ENCODE measurements at places on chromosomes 2 and 18.

GRCh38 chr18:60599267-60599666 is 226.7 kb upstream of the MC4R start:
- no peak for DNase-seq

DNA sequence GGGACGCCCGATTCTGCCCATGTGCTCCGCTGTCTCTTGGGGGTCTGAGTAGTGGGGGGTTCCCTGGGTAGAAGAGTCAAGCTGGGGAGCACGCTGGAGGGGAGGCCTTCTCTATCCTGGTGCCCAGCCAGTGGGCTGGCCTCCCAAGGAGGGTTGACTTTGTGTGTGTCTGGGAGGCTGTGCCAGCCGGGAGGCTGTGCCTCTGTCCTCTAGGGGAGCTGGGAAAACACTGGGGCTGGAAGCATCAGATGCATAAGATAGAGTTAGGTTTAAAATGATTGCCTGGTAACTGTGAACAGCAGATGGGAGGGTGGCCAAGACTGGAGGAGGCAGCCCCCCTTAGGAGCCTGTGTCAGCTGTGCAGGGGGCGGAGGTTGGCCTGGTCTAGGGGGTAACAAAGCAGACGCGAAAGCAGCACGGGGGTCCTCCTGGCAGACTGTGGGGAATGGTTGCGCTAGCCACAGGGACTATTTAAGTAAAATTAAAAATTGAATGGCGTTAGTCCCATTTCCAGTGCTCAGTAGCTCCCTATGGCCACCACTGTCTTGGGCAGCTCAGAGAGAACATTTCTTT is 1.3 kb downstream of the ING5 start:
- DNase-seq: no peak

- no peak for DNase-seq
Observed at GRCh38 chr2:88754585-88755320, 63.3 kb downstream of the RPIA start.

GRCh38 chr2:75852639-75853038 is 141.9 kb upstream of the GCFC2 start:
- no peak for DNase-seq

- DNase-seq: no peak
Observed at GRCh38 chr2:134717286-134718022, 1.3 kb downstream of the TMEM163 start.

DNA sequence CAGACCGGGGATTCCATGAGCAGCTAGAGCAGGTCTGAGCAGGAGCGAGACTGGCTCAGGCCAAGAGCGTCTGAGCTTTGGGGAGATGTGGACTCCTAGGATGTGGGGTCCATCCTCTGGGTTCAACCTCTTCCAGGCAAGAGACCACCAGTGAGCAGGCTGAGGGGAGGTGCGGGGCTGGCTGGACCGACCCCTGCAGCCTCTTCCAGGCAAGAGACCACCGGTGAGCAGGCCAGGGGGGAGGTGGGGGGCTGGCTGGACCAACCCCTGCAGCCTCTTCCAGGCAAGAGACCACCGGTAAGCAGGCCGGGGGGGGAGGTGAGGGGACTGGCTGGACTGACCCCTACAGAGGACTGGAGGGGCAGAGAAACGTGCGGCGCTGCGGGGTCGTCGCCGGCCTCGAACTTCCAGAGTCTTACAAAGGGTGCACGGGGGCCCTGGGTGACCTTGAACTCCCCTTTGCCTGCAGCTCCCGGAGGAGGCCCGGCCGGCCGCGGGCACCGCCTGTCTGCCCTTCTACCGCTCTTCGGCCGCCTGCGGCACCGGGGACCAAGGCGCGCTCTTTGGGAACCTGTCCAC is 63.4 kb downstream of the TPO start:
- no peak for DNase-seq

GRCh38 chr2:42035241-42035640 is 12.6 kb upstream of the PKDCC start:
- no peak for DNase-seq

DNA sequence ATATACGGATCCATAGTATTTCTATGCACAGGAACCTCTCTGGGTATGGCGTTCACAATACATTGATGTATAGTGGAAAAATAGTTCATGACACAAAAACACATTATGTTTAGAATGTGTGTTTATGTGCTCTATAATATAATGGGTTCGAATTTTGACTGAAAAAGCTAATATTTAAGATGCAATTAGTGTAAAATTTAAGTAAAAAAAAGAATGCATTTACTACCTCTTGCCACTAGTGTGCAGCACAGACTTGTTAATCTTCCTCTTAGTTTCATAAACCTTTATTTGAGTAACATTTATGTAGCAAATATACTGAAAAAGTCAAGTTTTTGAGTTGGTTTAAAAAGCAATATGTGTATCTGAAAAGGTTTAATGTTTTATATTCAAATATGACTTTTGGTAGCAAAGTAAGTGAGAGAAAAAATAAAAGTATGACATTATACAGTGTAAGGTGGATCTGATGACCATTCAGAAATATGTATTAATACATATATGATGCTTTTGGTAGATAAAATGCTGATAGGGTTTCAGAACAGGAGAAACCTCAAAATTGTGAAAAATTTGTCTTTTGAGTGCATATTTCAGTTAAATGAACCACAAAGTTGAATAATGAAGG is 49.4 kb downstream of the CCDC102B start:
- DNase-seq: no peak

- no peak for DNase-seq
Observed at GRCh38 chr18:54696616-54697293, 105.7 kb downstream of the DYNAP start.

GRCh38 chr2:8304821-8305766 is 376.8 kb upstream of the ID2 start:
- DNase-seq: no peak

GRCh38 chr2:208329485-208329884 is 63.4 kb downstream of the PIKFYVE start:
- DNase-seq: no peak

GRCh38 chr2:45287045-45287444 is 277.8 kb upstream of the SIX2 start:
- no peak for DNase-seq

DNA sequence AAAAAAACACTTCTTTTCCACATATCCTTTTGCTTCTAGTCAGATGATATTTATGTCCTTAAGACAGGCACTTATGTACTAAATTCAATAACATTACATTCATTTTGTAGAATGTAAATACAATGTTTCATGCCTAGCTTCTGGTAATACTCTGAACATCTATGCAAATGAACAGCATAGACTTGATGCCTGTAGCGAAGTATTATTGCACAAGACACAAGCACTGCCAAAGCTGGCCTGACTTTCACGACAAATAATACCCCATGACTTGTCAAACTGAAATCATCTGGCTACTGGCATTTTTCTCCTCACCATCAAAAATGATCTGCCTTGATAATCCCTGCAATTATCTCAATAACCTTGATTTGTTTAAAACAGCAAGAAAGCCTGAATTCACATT is 101.3 kb downstream of the L3MBTL4 start:
- DNase-seq: no peak
